ENCODE measurements at places on chromosomes 3 and 15.

GRCh38 chr3:184805351-184806038 lies 6.5 kb upstream of the VPS8 start:
- no peaks in the 10 kb centered on the region for H3K36me3 ChIP-seq
- H3K4me1 ChIP-seq, result no peaks in the 10 kb centered on the region
- no peak overlapping the region for H3K27ac ChIP-seq
- no peaks in the 10 kb centered on the region for H3K27me3 ChIP-seq
- DNase-seq, result no peak

DNA sequence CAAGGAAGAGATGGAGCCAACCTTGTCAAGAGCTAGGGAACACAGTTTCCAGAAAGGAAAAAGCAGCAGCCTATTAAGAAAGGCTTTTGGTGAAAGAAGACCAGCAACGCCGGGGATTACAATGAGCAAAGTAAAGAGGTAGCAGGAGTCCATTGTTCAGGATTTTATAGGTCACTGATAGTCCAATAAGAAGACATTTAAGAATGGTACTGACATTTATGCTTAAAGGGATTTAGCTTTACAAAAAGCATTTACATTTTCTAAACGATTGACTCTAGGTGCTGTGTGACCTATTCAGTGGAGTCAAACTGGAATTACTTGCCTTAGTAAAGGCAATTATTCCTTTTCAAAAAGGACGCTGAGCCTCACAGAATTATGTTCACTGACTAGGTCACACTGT lies 40.8 kb downstream of the CSNK1G1 start:
- no peaks in the 10 kb centered on the region for H3K27me3 ChIP-seq
- no peaks in the 10 kb centered on the region for H3K36me3 ChIP-seq
- no peaks in the 10 kb centered on the region for H3K4me1 ChIP-seq
- H3K27ac ChIP-seq, result no peak overlapping the region

GRCh38 chr3:3005146-3005744 lies 104.9 kb downstream of the IL5RA start:
- no peaks in the 10 kb centered on the region for H3K27me3 ChIP-seq
- H3K27ac ChIP-seq, result no peak overlapping the region
- no peaks in the 10 kb centered on the region for H3K4me1 ChIP-seq
- H3K36me3 ChIP-seq, result no peaks in the 10 kb centered on the region
- no peak for DNase-seq

DNA sequence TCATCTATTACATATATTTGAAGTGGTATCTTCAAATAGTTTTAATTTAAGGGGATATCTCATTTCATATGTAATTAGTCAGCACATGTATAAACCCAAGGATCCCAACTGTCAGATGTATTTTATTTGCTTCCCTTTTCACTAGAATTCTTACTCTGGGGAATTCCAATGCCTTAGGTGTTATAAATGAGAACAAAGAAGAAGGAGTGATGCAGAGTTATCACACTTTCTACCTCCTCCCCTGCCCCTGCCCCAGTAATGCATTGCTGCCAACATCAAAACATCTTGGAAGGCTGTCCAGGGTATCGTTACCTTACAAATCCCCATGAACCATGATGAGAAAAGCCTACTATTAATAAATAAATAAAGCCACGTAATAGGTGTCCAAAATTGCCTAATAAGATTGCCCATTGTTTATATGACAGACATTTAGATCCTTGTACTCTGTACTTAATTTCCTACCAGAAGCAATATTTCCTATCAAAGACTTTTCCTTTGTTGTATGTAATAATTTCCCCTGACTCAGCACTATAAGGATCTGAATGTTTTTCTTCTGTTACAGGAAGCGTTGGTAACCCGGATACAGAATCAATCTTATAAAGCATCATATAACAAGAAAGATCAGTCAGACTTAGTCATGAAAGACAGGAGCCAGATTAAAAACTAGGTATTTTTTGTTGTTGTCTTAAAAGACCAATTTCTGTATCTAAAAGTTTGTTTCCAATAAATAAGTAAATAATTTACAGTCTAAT lies 38.8 kb downstream of the CBLB start:
- no peaks in the 10 kb centered on the region for H3K27me3 ChIP-seq
- H3K4me3 ChIP-seq, result no peak overlapping the region
- H3K4me1 ChIP-seq, result no peaks in the 10 kb centered on the region
- H3K27ac ChIP-seq, result no peak overlapping the region
- no peaks in the 10 kb centered on the region for H3K36me3 ChIP-seq
- no peak for DNase-seq

GRCh38 chr3:10502185-10502880 lies 3.1 kb downstream of the ATP2B2 start:
- H3K27me3 ChIP-seq, result no peaks in the 10 kb centered on the region
- no peak overlapping the region for H3K27ac ChIP-seq
- H3K4me1 ChIP-seq, result 0 out of 2 replicates have a peak, but pooled peaks cover 1% of the 10 kb centered on the region
- no peaks in the 10 kb centered on the region for H3K36me3 ChIP-seq

GRCh38 chr3:133576169-133576568 lies 2.7 kb downstream of the CDV3 start:
- DNase-seq, result no peak
- H3K4me3 ChIP-seq, result no peak overlapping the region
- H3K36me3 ChIP-seq, result peaks cover 3% of the 10 kb centered on the region
- H3K27me3 ChIP-seq, result no peaks in the 10 kb centered on the region
- no peaks in the 10 kb centered on the region for H3K4me1 ChIP-seq
- H3K27ac ChIP-seq, result no peak overlapping the region

DNA sequence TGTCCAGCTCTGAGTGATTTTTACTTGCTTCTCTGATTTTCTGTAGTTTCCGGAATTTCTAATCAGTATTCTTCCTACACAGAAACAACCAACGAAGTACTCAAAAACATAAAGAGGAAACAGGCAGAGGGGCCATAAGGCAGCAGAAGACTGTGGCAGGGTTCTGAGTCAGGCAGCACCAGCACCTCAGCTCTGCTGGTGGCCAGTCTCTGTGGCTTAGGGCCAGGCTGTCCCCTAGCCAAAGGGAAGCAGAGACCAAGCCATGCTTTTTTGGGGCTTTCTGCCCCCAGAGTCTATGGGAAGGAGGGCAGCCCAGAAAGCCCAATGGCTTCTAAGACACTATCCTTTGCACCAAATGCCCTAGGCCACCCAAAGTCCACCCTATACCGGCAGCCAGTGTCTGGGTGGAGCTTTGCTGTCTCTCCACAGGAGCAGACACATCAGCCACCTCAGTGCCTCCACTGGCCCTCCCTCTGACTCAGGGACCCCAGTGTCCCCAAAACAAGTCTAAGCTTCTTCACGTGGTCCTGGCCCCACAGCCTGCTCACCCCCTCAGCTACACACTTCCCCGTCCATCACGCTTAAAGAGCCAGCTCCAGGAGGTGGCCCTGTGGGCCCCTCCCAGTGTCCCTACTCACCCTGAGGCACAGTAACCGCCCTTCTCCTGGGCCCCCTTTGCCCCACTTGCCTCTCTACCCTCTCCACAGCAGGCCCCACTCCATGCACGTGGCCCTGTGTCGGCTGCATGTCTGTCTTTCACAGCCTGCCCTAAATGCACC lies 46.2 kb downstream of the CCDC12 start:
- no peak overlapping the region for H3K27ac ChIP-seq
- H3K27me3 ChIP-seq, result no peaks in the 10 kb centered on the region
- H3K4me1 ChIP-seq, result peaks cover 4% of the 10 kb centered on the region
- H3K36me3 ChIP-seq, result no peaks in the 10 kb centered on the region
- no peak overlapping the region for H3K4me3 ChIP-seq
- DNase-seq, result no peak

DNA sequence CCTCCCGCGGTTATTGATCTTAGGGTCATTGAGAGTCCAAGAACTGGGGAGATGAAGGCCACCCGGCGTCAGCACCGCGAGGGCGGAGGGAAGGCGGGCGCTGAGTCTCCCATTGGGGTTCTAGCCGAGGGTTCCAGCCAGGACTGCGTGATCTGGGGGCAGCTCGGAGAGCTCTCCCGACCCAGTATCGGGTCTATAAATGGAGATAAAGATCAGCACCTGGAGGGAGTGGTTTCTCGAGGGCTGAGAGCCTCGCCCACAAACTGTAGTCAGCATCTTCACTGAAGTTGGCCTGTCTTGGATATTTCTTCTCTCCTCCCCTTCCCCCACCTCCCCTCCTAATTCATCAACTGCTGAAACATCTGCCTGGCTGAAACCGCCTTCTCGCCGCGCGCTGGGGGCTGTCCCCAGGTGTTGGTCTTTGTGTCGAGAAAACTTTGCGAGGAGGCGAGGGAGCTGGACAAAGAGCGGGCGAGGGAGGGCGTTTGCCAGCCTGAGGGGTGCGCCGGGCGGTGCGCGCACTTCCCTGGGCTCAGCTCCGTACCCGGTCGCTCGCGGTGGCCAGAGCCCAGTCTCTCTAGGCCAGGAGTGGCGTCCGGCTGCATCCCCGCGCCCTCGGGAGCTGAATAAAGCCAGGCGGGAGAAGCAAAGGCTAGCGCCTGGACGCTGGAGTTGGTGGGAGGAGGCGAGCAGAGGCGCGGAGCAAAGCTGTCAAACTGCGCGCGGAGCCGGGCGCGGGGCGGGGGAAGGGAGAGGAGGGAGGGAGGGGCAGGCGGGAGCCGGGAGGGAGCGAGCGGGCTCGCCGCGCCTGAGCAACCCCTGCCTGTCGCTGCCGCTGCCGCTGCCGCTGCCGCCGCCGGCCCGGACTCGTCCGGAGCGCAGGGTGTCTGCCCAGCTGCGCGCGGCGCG lies at the start of gene ST8SIA2:
Gene ST8SIA2, plus strand, starts transcription at position 811 of the 909 bp plus-strand sequence. CDS start 184 bp downstream, outside the sequence.
- no peaks in the 10 kb centered on the region for H3K4me1 ChIP-seq
- no peak within 1 kb of the TSS for H3K27ac ChIP-seq
- DNase-seq, result no peak

- H3K4me1 ChIP-seq, result 0 out of 2 replicates have a peak, but pooled peaks cover 1% of the 10 kb centered on the region
- H3K36me3 ChIP-seq, result no peaks in the 10 kb centered on the region
- H3K27me3 ChIP-seq, result no peaks in the 10 kb centered on the region
- H3K4me3 ChIP-seq, result no peak overlapping the region
- no peak overlapping the region for H3K27ac ChIP-seq
These were observed 112.4 kb upstream of the CCDC54 start for GRCh38 chr3:107264888-107265287.

DNA sequence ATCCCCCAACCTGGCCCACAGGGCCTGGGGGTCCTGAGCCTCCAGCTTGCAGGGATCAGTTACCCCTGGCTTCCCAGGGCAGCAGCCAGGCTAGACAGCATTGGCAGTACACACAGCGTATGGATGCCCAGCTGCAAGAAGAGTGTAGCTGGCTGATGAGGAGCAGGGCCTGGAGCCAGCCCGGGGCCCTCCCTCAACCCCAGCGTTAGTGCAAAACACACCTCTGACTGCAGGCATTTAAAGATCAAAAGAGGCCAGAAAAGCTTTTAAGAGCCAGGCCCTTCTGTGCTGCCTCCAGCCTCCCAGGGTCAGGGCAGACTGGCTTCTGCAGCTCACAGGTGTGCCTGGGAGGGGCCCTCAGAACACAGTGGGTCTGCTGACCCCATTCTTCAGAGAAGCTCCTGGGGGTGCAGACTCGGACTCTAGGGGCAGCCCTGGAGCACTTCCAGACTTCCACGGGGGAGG lies 110.6 kb downstream of the ETFA start:
- H3K4me1 ChIP-seq, result 0 out of 2 replicates have a peak, but pooled peaks cover 1% of the 10 kb centered on the region
- DNase-seq, result no peak

DNA sequence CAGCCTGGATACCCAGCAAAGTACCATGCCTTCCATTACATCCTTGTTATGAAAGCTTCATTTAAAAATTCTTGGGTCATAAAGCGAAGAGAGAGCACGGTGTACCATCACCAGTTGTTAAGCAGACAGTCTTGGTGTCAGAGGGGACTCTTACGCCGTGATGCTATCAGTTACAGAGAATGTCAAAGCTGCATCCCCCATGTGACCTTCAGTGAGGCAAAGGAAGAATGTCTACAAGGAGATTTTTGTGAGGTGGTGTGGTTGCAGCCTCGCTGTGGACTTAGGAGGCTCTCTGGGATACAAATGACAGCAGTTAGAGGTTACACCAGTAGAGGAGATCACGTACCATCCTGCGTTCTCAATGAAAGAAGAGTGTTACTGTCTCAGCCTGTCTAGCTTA lies 278.3 kb downstream of the FEZF2 start:
- no peak overlapping the region for H3K4me3 ChIP-seq
- no peak overlapping the region for H3K27ac ChIP-seq
- H3K4me1 ChIP-seq, result no peaks in the 10 kb centered on the region
- no peaks in the 10 kb centered on the region for H3K27me3 ChIP-seq
- no peaks in the 10 kb centered on the region for H3K36me3 ChIP-seq

DNA sequence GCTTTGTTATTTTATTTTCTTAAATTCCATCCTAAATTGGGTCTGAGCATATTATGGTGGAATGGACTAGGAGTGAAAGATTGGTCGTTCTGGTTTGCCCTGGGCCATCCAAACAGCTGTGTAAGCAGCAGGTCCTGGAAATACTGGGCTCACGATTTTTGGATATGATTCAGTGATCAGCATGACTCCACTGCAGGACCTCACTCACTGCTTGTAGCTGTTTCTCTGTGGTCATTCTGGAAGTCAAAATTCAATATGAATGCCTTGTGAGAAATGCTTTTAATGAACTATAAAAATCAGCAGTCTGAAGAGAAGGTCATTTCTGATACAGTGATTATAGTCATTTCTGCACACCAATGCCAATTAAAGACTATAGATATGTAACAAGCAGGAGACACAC lies 185.0 kb downstream of the RBMS3 start:
- no peaks in the 10 kb centered on the region for H3K36me3 ChIP-seq
- no peak overlapping the region for H3K4me3 ChIP-seq

DNA sequence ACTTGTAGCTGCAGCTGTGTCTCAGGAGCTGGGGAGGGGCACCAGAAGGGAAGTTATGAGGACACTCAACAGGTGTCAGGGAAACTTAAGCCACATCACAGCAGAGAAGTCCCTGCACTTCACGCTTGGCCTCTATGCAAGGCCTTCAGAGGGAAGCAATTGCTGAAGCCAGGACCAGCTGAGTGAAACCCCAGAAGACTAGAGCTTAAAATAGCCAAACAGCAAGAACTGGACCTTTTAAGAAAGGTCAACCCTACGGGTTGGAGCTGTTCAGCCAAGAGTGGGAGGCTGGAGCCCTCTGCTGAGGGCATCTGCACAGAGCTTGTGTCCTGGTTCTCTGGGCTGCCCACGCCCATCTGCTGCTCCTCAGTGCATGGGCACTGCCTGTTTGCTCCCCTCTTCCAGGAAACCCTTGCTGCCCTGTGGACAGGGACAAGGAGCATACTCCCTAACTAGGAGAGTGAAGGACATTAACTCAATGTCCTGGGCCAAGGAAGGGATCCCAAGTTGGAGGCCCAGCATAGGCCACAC lies 3.9 kb upstream of the GRAMD2A start:
- H3K27ac ChIP-seq, result no peak overlapping the region
- H3K27me3 ChIP-seq, result no peaks in the 10 kb centered on the region

DNA sequence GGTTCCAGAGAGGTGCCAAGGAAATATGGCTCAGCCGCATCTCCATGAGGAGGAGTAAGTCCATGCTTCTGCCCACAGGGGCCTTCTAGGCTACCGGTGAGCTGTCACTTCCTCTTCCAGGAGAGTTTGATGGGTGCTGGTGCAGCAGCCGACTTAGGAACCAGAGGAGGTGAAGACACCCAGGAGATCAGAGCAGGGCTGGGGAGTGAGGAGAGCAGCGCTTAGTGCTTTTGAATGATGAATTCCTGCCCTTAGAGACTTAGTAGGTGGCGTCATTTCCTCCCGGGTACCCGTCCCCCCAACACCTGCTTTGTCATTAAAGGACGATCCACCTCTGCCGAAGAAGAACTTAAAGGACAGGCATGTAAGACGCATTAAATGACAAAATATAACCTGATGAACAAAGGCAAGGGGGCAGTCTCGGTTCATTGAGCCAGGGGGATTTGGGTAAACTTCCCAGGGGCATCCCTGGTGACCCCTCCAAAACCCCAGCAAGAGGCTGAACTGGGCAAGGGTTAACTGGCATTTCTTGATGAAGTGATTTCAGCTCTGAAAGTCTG lies 67.6 kb downstream of the HES1 start:
- H3K27me3 ChIP-seq, result no peaks in the 10 kb centered on the region
- no peak for DNase-seq
- no peak overlapping the region for H3K27ac ChIP-seq
- no peaks in the 10 kb centered on the region for H3K36me3 ChIP-seq
